Amniotic epithelial cell (primary cell): ENCODE measurements at places on chromosomes 6 and 20.

- DNase-seq: no peak
Observed at GRCh38 chr20:56362833-56363413, 4.1 kb downstream of the FAM210B start.

DNA sequence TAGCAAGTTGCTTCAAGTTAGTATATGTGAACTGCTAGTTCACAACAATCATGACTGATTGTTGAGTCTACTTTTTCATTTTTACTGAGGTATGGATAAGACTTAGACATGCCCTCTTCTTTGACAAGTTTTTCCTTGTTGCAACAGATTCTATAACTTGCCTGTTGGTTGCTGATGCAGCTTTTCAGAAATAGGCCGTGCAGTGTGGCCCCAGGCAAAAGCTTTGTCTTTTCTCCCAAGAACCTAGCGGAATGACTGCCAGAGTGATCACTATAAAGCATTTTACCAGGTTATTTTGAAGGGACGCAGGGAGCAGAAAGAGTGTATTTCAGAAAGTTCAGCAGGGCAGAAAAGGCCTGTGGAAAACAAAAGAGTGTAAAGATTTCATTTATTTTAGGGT lies 16.0 kb downstream of the HECA start:
- no peak for DNase-seq

- peak; percentile 34 for DNase-seq
Observed at GRCh38 chr6:74044417-74045096, 348.6 kb downstream of the CD109 start.

DNA sequence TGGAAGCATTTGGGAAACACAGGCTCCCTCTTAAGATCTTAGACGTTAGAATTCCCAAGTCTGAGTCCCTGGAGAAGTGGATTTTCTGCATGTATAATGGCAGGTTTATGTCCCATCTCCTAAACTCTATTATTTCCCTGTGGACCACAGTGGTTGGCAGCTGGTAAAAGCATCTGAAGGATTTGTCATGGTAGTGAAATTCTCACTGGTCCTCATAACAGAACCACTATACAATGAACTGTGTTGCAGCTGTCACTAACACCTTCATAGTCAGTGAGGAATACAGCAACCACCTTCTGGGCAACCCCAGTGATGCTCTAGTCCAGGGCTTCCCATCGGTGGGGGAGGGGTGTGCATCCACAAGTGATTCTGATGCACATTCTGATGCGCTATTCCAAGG lies 396.9 kb downstream of the ZFAND3 start:
- DNase-seq: no peak

DNA sequence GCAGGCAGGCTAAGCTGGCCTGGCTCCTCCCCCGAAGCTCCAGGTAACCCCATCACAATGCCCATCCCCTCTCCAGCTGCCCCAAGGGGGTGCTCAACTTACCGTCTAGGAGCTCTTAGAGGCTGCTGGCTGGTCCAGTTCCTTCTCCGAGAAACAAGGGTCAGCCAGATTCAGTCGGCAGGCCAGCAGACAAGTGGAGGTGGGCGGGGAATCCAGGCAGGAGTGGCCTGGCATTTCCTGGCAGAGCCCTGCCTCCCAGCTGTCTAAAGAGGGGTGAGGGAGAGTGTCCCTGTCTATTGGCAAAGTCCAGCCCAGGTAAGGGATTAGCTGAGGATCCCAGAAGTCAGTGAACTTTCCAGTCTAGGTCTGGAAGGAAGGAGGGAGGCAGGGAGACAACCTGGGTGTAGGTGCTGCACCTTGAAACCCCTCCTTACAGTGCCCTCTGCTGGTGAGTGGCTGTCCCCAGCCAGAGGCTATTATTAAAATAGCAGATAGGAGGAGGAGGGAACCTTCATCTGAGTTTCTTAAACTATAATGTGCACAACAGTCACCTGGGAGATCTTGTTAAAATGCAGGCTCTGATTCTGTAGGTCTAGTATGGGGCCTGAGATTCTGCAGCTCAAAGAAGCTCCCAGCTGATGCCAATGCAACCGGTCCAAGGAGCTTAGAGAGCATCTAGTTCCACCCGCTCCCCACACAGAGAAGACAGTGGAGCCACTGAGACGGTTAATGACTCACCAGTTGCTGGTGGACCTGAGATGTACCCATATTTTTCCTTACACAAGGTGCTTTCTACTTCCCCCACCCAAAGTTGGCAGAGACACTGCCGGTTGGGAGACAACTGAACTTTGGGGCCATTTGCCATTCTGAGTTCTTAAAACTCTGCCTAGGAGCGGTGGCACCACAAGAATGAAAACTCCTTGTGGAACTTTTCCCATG lies at the start of gene UNC5CL:
TSS of gene UNC5CL (minus strand) at position 162 of the 939 bp plus-strand sequence. CDS start 4,147 bp downstream, outside the sequence.
- DNase-seq: peak; percentile 17

DNA sequence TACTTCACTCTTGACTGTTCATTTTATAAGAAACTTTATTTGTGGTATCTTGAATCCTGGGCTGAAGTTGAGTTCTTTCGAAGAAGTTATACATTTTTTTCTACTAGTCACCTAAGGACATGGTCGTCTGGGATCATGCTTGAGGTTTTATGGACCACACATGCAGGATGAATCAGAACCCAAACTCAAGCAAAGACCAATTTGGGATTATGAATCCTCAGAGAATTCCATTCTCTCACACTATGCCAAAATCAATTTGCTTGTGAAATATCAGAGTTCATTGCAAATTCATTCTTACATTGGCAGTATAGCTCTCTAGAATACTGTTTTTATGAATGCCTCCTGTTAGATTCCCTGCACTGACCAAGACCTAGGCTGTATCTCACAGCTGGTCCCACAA lies 114.3 kb upstream of the HDAC2 start:
- no peak for DNase-seq

GRCh38 chr20:45857882-45858216 lies 435 bp downstream of the ZSWIM3 start:
- DNase-seq: no peak

DNA sequence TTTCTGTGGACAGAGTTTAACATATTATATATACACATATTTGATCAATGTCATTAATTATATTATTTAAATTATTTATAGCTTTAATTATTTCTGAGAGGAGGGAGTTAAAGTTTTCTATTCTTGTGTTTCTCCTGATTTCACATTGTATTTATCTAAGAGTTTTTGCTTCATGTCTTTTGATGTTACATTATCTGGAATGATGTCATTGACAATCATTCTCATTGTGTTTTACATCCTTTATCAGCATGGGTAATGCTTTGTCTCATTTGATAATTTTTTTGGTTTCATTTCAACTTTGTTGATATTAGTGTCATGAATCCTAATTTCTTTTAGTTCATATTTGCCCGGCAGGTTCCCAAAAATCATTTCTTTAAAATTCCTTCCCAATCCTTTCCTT lies 56.7 kb upstream of the TOX2 start:
- DNase-seq: no peak
